ENCODE measurements at places on chromosomes 6 and 20.
A peak's percentile ranks its signal among the peaks of the same experiment; 100 is the strongest.

- DNase-seq = no peak
These were observed 446.1 kb upstream of the MARCKS start for GRCh38 chr6:113411011-113411410.

- DNase-seq = no peak
These were observed 368.5 kb downstream of the DOK5 start for GRCh38 chr20:54843865-54844264.

DNA sequence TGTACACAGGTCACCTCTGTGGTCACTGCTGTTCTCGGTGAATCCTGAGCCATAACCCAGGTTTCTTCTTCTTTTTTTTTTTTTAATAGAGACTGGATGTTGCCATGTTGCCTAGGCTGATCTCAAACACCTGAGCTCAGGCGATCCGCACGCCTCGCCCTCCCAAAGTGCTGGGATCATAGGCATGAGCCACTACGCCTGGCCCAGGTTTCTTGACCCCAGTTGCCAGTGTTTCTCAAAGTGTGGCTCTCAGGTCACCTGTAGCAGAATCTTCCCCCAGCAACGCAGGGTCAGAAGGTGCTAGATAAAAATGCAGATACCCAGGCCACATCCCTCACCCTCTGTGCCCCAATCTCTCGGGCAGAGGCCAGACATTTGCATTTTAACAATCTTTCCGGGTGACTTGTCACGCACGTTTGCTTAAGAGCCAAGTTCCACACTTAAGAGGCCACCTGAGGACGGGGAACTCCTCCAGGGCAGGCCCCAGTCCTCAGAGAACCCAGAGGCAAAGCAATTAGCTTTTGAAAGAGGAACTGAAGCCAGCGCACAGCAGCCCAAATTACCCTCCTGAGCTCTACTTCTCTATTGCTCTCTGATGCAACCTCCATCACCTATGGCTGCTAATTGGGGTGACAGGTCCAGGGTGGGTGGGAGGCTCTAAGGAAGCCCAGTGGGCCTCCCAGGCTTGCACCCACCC lies 81.8 kb downstream of the NFATC2 start:
- no peak for DNase-seq

DNA sequence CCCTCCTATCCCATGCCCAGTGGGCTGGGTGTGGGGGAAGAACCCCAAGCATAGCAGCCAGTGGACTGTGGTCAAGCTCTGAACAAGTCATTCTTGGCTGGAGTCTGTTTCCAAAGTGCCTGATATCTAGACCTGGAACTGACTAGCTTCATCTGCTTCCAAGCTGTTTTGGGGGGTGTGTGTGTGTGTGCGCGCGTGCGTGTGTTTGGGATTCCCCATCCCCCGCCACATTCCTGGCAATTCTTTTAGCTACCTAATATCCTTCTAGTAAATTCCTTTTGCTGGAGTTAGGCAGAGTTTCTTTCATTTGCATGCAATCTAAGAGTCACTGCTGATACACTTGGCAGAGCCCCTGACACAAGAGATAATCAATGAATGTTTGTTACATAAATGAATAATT lies 7.8 kb downstream of the PAK5 start:
- no peak for DNase-seq

- DNase-seq = no peak
These were observed 621.9 kb upstream of the GJE1 start for GRCh38 chr6:141510803-141511202.

DNA sequence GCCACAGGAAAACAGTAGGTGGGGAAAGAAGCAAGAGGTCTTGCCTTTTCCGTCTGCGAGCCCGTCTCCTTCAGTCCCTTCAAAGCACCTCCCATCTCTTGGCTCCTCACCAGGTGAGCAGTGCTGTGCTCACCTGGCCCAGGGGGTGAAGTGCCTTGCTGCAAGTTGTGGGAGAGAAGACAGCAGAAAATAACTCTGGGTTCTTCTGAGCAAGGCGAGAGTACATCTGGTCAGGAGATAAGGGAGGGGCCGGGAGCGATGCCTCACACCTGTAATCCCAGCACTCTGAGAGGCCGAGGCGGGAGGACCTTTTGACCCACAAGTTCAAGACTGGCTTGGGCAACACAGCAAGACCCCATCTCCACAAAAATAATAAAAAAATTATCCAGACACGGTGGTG lies 35.6 kb upstream of the TGM3 start:
- no peak for DNase-seq

DNA sequence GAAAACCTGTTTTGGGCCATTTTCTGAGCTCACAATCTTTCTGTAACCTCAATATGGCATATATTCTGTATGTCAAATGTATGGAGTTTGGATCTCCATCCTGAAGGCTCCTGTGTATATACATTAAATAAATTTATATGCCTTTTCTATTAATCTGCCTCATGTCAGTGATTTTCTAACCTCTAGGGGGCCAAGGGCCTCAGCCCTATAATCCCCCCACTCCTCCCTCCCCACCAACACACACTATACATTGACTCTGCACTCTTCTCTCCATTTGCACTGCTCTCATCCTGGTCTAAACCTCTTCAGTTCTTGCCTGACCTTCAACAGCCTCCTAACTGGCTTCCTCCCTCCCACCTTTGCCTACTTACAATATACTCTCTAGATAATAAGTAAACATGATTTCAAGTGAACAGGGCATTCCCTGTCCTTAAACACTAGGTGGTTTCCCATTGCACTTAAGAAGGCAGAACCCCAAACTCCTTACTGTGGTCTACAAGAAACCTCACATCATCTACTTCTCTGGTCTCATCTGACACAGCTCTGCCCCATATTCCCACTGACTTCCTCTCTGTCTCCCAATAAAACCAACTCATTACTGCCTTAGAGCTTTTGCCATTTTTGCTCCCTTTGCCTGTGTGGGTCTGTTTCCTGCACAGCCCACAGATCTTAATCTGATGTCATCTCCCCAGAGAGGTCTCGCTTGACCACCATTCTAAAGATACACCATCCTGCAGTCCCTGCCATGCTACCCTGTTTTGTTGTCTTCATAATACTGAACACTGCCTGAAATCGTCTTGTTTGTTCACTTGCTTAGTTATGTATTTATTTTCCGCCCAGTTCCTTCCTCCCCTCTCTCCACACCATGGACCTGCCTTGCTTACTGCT lies 213.7 kb downstream of the SYNE1 start:
- DNase-seq = no peak

DNA sequence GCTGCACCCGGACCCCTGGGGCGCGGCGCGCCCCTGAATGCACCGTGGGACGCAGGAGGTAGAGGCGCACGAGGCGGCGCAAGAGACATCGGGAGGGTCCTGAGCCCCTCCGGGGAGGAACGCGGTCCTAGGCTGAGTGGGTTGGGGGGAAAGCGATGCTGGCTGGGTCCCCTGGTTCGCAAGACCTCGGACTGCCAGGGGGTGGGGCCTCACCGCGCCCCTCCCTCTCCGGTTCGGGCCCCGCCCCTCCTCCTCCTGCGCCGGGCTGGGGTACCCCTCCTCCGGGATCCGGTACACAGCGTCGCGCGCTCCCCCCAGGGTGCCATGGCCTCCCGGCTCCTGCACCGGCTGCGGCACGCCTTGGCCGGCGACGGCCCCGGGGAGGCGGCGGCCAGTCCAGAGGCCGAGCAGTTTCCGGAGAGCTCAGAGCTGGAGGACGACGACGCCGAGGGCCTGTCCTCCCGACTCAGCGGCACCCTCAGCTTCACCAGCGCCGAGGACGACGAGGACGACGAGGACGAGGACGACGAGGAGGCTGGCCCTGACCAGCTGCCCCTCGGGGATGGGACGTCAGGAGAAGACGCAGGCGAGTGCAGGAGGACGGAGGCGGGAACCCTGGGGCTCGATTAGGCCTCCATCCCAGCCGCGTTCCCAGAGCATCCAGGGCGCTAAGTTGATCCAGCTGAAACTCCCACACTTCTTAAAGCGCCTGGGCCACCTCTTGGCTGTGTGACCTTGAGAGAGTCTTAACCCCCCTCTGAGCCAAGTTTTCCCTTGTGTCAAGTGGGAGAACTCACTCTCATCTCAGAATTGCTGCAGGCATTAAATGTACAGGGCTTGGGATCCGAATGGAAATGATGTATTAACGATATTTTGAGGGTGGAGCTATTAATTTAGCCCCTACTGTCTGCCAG lies 541 bp downstream of the SNX21 start:
- no peak for DNase-seq

DNA sequence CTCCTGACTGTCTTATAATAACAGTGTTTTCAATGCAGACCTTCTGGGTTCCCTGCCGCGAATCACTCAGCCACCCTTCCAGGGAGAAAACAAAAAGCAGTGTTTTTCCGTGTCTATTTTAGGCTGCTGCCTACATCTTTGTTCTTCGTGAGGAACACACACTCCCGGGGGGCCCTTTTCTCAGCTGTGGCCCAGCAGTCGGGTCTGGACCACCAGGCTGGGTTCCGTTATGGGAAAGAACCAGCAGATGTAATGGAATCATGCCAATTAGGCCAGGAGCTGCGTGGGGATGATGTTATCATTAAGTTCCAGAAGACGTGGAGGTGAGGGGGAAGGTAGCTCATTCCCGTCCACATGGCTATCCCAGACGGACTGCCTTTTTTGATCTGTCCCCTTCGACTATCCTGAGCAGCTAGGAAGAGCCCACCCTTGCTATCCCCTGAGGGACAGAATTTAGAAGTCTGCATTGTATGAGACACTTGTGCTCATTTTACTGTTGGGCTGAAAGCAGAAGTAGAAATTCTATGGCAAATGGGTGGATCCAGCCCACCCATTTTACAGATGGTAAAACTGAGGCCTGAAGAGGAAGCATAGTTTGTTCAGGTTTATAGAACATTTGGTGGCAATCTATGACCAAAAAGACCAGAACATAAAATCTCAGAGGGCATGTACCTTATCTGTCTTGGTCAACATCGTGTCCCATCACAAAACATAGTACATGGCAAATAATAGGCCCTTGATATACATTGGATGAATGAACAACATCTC lies 54.5 kb downstream of the KCNB1 start:
- no peak for DNase-seq

- peak; percentile 27 for DNase-seq
These were observed 16.0 kb downstream of the HFE start for GRCh38 chr6:26103141-26103769.

- DNase-seq = no peak
These were observed 1293.0 kb downstream of the GRIK2 start for GRCh38 chr6:102686461-102686860.

DNA sequence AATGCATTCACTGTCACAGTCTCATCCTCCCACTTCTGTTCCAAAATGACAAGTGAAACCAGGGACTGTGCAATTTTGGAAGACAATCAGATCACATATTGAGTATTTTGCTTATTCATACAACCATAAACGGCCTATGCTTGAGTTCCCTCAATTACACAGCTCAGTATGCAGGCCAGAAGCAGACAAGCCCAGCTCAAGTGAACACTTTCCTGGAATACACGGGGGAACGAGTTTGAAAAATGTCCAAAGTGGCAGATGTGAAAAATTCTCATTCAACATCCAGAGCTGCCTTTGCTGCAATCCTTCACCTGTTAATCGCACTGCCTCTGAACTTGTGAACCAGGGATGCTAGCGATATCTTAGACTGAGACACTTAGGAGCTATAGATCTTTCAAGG lies 190.2 kb downstream of the COL9A1 start:
- DNase-seq = no peak

DNA sequence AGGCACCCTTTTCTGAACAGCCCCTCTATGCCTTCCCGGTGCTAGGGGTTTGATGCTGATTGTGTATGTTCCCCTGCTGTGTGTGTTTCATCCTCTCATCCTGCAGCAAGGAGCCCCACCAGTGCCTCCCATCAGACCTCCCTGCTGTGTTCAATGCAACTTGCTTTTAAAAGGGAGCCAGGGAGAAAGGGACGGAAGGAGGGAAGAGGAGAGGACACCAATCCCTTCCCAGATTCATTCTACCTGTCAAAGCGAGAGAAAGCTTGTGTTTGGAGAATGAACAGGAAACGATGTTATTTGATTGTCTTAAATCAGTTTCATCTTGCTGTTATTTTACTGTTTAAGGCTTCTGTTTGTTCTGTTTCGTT lies 259.2 kb downstream of the ADGB start:
- DNase-seq = no peak

DNA sequence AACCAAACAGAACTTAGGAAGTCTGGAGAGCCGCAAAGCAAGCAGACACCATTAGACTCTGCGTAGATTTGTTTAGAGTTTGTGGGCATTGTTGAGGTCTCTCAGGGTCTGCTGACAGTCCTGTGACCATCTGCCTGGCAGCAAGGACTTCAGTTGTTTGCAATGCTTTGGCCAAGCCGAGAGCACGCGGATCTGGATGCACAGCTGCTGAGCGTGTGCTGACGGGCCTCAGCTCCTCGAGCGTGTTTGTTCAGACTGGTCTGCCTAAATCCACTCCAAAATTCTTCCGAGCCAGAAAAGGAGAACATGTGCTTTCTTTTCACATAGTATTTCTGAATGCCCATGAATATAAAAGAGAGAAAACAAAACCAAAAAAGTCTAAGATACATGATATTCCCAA lies 159.0 kb downstream of the ZNF217 start:
- no peak for DNase-seq

GRCh38 chr6:142744836-142745235 lies 200.1 kb downstream of the HIVEP2 start:
- DNase-seq = no peak

DNA sequence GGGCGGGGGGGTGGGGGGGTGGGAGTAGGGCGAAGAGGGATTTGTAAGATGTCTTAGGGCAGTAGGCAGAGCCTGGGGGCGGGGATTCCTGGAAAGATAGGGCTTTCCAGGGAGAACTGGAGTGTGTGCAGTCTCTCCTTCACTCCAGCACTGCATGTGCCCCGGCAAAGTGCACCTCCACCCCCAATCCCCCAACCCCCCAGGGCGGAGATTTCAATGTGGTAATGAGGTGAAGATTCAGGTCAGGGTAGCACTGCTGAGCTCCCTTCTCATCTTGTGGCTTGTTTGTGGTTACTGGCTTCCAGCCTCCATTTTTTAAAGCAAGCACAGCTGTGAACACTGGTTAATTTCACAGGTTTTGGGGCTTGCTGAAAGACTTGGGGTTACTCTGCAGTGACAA lies 5.9 kb downstream of the TMEM239 start:
- DNase-seq = no peak

- DNase-seq = peak; percentile 20
These were observed 71.0 kb upstream of the CD83 start for GRCh38 chr6:14046476-14047068.

DNA sequence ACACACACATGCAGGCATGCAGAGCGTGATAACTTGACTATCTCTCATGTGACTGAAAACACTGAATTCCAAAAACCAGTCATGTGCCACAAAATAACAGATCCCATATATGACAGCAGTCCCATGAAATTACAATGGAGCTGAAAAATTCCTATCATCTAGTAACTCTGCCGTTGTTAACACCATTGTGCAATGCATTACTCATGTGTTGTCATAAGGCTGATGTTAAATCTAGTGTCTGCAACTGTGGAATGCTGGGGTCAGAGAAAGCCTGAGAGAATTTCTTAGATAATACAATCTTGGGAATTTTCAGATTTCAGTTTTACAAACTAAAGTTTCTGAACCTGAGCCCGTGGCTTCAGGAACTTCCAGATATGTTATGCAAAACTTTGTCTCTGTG lies 70.2 kb downstream of the LYRM4 start:
- DNase-seq = peak; percentile 74

DNA sequence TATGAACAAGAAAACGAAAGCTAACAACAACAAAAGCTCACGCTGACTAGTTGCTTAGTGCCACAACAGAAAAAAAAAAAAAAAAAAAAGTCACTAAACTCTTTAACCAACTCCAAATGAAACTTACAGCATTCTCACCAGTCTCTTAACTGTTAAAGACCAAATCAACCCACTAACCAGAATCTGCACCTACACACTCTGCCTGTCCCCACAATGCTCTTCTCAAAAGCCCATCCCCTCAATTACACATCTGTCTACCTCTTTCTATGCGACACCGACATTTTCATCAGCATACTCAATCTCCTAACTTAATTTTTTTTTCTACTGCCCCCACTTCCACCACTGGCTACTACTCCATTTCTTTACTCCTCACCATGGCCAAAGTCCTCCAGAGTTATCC lies 34.3 kb downstream of the NOL7 start:
- no peak for DNase-seq
